Endodermal cell (in vitro differentiated cells): ENCODE measurements at places on chromosomes 12 and 14. TPM values are rescaled to one million over a fixed set of nuclear protein-coding genes. Genes with fewer than 3 reads are reported as not detected.

DNA sequence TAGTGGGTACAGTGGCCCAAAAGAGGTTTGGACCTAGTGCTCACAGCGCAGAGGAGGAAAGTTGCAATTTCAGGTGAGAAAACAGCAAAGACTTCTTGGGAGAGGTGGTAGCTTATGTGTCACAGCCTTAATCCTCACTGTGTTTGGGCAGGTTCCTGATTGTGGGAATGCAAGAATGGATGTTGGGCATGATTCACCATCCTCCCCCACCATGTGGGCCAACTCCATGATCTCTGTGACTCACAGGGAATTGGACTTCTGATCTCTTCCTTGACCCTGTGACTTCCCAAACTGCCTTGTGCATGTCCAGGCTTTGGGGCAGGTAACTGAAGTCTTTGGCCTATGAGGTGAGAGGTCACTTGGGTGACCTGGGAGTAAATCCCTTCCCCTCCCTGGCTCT is 1.8 kb upstream of the CHST11 start:
- no peaks in the 10 kb centered on the region for H3K27me3 ChIP-seq
- DNase-seq = no peak
- H3K27ac ChIP-seq = no peak overlapping the region
- H3K4me1 ChIP-seq = peaks cover 10% of the 10 kb centered on the region
- H3K4me3 ChIP-seq = no peak overlapping the region
- no peaks in the 10 kb centered on the region for H3K36me3 ChIP-seq

Gene CELA1
- not detected in 3 replicates for total RNA-seq

DNA sequence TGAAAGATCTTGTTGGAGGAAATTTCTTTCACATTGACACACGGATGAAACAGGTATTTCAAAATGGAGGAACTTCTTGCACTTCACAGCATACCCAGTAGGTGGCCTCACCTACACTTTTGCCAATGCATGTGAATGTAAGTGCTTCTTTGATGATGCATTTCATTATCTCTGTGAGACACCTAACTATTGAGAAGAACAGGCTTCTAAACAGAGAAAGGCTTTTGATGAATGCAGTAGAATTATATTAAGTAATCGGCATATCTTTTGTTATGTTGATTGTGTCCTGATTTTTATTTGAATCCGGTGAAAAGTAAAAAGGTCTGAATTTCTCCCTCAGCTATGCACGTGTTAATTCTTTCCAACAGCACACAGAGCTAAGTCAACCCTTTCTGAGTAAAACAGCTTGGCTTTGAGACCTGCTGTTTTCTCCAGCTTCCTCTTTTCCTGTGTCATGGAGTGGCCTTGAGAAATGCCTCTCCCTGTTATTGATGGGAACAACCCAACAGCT is 399.0 kb downstream of the NAV3 start:
- DNase-seq = peak; percentile 87
- H3K27me3 ChIP-seq = no peaks in the 10 kb centered on the region
- H3K36me3 ChIP-seq = no peaks in the 10 kb centered on the region
- no peak overlapping the region for H3K27ac ChIP-seq

DNA sequence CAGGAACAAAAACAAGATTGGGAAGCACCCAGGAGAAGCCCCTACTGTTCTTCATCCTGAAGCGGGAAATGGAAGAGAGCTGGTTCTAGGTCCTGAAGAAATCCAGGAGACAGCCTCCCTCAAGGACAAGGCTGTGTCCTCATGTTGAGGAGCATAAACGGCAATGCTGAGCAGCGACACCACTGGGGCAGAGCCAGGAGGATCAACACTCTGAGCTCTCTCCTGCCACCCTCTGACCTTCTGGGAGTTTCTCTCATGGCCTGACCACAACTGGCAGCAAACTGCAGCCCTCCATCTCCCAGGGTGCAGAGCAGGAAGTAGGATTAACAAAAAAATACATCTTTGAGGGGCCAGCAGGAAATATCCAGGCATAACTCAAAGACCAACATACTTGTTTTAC is 1292.2 kb upstream of the TMEM132C start:
- no peaks in the 10 kb centered on the region for H3K27me3 ChIP-seq
- H3K36me3 ChIP-seq = no peaks in the 10 kb centered on the region
- H3K4me1 ChIP-seq = no peaks in the 10 kb centered on the region
- peak; percentile 80 for DNase-seq
- no peak overlapping the region for H3K27ac ChIP-seq

Gene TMEM120B
- total RNA-seq = 20.1 to 25.3 TPM (median 23.9 TPM) in 3 replicates

Gene HPD
- total RNA-seq = 0.42 to 0.71 TPM (median 0.44 TPM) in 3 replicates

GRCh38 chr12:12476857-12477531 is 85.7 kb downstream of the DUSP16 start:
- no peaks in the 10 kb centered on the region for H3K4me1 ChIP-seq
- no peak overlapping the region for H3K27ac ChIP-seq
- no peak for DNase-seq

- H3K4me3 ChIP-seq = peak overlapping the region; percentile 71
- no peaks in the 10 kb centered on the region for H3K36me3 ChIP-seq
- H3K27ac ChIP-seq = no peak overlapping the region
- DNase-seq = no peak
- H3K27me3 ChIP-seq = no peaks in the 10 kb centered on the region
Measured at GRCh38 chr12:24970177-24970576, 21.3 kb upstream of the BCAT1 start.

Gene MSI1
- 104 and 105 TPM in 2 replicates for total RNA-seq

Gene LRFN5
- total RNA-seq = 1.1 to 1.7 TPM (median 1.4 TPM) in 3 replicates

Gene CRIP1
- 47.1 and 50.3 TPM in 2 replicates for total RNA-seq

Gene SRRM4
- 0.42 to 0.76 TPM (median 0.71 TPM) in 3 replicates for total RNA-seq

- H3K27ac ChIP-seq = peak overlapping the region; percentile 48
- H3K4me1 ChIP-seq = peaks cover 15% of the 10 kb centered on the region
- DNase-seq = peak; percentile 90
- H3K36me3 ChIP-seq = no peaks in the 10 kb centered on the region
Measured at GRCh38 chr14:65226824-65227604, 124.7 kb upstream of the MAX start.

DNA sequence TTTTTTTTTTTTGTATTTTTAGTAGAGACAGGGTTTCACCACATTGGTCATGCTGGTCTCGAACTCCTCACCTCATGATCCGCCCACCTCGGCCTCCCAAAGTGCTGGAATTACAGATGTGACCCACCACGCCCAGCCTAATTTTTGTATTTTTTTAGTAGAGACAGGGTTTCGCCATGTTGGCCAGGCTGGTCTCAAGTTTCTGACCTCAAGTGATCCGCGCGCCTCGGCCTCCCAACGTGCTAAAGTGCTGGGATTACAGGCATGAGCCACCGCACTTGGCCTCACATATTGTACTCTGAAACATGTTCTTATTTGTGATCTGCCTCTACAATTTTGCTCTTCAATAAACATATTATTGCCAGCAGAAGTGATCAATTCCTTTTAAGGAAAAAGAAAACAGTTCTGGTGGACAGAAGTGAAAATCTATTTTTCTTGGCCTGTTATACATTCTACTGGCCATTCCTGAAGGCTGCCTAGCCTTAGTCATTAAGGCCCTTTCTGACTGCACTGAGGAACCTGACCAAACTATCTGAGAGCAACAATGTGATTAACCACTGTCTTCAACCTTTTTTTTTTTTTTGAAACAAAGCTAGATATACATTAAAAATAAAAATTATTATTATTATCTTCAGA is 36.1 kb downstream of the SNX6 start:
- H3K36me3 ChIP-seq = peaks cover 66% of the 10 kb centered on the region
- no peak for DNase-seq
- no peak overlapping the region for H3K4me3 ChIP-seq
- no peaks in the 10 kb centered on the region for H3K4me1 ChIP-seq
- no peaks in the 10 kb centered on the region for H3K27me3 ChIP-seq

Gene PDZRN4
- total RNA-seq = 1.9 to 4.3 TPM (median 2.2 TPM) in 3 replicates

DNA sequence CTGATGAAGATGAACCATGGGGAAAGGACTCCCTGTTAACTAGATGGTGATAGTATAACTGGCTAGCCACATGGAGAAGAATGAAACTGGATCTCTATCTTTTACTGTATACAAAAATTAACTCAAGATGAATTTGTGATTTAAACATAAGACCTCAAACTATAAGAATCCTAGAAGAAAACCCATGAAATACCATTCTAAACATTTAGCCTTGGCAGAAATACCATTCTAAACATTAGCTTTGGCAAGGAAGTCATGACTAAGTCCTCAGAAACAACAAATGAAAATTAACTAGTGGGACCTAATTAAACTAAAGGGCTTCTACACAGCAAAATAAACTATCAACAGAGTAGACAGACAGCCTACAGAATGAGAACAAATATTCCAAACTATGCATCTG is 28.4 kb upstream of the NOVA1 start:
- H3K27ac ChIP-seq = no peak overlapping the region
- no peaks in the 10 kb centered on the region for H3K4me1 ChIP-seq
- DNase-seq = no peak
- H3K36me3 ChIP-seq = no peaks in the 10 kb centered on the region
- no peak overlapping the region for H3K4me3 ChIP-seq

DNA sequence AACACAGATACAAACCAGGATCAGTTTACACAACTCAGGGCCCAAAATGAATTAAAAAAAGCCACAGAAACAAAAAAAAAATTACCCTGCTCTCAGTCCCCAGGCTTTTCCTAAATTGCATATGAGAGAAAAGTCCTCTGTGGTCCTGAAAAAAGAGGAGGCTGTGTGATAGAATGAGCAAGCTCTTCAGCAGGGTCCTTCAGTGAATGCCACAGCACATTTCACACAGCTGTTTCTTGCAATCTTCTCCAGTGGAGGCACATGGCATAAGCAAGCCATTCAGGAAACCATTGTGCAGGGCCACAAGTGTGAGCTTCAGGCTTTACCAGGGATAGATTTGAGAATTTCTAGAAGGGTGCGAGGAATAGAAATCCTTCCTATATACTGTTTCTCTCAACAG is 168.5 kb downstream of the PPM1H start:
- H3K36me3 ChIP-seq = no peaks in the 10 kb centered on the region
- no peak for DNase-seq
- no peaks in the 10 kb centered on the region for H3K27me3 ChIP-seq
- H3K27ac ChIP-seq = no peak overlapping the region

DNA sequence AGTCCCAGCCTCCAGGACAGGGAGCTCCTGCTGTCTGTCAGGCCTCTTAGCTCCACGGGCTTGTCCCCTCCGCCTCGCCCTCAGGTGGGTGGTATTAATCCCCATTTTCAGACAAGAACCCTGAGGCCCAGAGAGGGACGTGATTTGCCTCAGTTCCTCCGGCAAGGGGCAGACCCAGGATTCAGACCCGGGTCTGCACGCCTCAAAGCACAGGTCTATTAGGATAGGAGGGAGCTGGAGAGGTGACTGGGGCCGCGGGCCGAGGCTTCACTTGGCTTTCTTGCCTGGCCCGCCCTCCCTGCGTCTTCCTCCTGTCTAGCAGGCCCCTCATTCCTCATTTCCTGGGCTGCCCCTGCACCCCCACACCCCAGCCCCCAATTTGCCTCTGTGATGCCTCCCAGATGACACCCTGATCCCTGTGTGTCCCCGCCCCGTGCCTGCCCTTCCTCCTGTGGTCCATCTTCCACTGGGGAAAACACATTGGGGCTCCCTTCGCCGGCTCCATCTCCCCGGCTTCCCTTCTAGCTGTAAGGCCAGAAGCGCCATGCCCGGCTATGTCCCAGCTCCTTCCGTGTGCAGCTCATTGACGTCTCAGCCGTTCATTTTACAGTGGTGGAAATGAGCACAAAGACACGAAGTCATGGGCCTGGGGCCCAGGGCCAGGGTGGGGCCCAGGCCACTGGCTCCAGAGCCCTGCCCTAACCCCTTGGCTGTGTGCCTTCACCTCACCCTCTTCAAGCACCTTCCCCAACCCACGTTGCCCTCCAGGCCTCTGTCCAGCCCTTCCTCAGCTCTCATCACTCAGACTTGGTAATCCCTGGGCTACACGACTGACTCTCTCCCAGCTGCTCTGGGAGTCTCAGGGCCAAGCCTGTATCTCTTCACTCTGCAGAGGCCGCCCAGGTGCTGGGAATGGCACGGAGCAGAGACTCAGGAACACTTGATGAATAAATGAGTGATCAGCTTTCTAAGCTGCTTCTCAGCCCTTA is 15.5 kb upstream of the CYP46A1 start:
- H3K4me1 ChIP-seq = peaks cover 7% of the 10 kb centered on the region
- H3K27me3 ChIP-seq = no peaks in the 10 kb centered on the region
- DNase-seq = peak; percentile 50
- no peak overlapping the region for H3K4me3 ChIP-seq

Gene PRR4
- 1.2 to 3.8 TPM (median 2.6 TPM) in 3 replicates for total RNA-seq

Gene SLC5A8
- not detected in 2 replicates for total RNA-seq

- no peak for DNase-seq
- no peaks in the 10 kb centered on the region for H3K4me1 ChIP-seq
- no peak overlapping the region for H3K27ac ChIP-seq
Measured at GRCh38 chr14:63952933-63953437, 100.2 kb downstream of the SYNE2 start.

Gene SRGAP1
- 8.5 and 10.6 TPM in 2 replicates for total RNA-seq

Gene REP15
- total RNA-seq = 0.68 to 2.4 TPM (median 2.2 TPM) in 3 replicates

GRCh38 chr12:96041181-96041580 is 5.8 kb upstream of the LTA4H start:
- H3K4me3 ChIP-seq = no peak overlapping the region
- H3K36me3 ChIP-seq = no peaks in the 10 kb centered on the region
- no peaks in the 10 kb centered on the region for H3K27me3 ChIP-seq
- no peaks in the 10 kb centered on the region for H3K4me1 ChIP-seq
- no peak for DNase-seq

Gene TAS2R9
- total RNA-seq = not detected in 3 replicates

Gene IGFBP6
- 21.7 and 24.9 TPM in 2 replicates for total RNA-seq

DNA sequence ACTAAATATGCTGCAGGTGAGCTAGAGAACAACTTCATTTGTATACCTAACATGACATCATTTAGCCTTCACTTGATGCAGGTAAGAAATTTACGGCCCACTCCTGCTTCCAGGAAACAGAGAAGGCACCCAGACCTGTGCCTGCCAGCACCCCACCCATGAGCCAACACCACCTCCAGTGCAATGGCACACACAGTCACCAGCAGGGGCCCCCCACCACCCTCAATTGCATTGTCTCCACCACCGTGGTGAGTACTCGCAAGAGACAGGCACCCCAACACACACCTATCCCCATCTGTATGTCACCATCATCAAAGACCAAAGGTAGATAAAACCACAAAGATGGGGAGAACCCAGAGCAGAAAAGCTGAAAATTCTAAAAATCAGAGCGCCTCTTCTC is 107.6 kb downstream of the KLHL28 start:
- no peaks in the 10 kb centered on the region for H3K4me1 ChIP-seq
- H3K27me3 ChIP-seq = no peaks in the 10 kb centered on the region
- no peak overlapping the region for H3K4me3 ChIP-seq
- DNase-seq = no peak
- no peaks in the 10 kb centered on the region for H3K36me3 ChIP-seq

- H3K27me3 ChIP-seq = no peaks in the 10 kb centered on the region
- no peaks in the 10 kb centered on the region for H3K36me3 ChIP-seq
- H3K4me1 ChIP-seq = no peaks in the 10 kb centered on the region
Measured at GRCh38 chr12:27900920-27901879, 71.3 kb downstream of the PTHLH start.
